ENCODE measurements at places on chromosomes 3 and 15. TPM values are rescaled to one million over a fixed set of nuclear protein-coding genes. Genes with fewer than 3 reads are reported as not detected.

Gene TMEM40
- total RNA-seq, result 0.29 TPM

Gene UBAP1L
- 0.59 TPM for total RNA-seq

Gene SCN11A
- total RNA-seq, result not detected

Gene CD200R1
- 0.09 TPM for total RNA-seq

Gene LHFPL4
- total RNA-seq, result 0.78 TPM

Gene SERINC4
- 0.05 TPM for total RNA-seq

Gene ROPN1B
- total RNA-seq, result not detected

Gene AMIGO3
- 1.4 TPM for total RNA-seq

Gene ADCY5
- total RNA-seq, result 0.38 TPM

Gene KBTBD13
- not detected for total RNA-seq

Gene QRICH1
- total RNA-seq, result 38.8 TPM

Gene PLCH1
- total RNA-seq, result 1.1 TPM

Gene CCR9
- total RNA-seq, result not detected

Gene IL17RD
- total RNA-seq, result 0.47 TPM

Gene CEP70
- total RNA-seq, result 6.0 TPM

Gene BUB1B
- total RNA-seq, result 30.7 TPM

Gene MKRN3
- total RNA-seq, result 2.0 TPM

Gene SCN5A
- total RNA-seq, result 0.70 TPM

Gene ADGRG7
- not detected for total RNA-seq

Gene AHSG
- 0.11 TPM for total RNA-seq

Gene MTFMT
- 28.1 TPM for total RNA-seq

Gene CYP8B1
- total RNA-seq, result not detected

Gene LRRC31
- total RNA-seq, result not detected

Gene SLC7A14
- not detected for total RNA-seq

Gene ZNF639
- 22.5 TPM for total RNA-seq

Gene USP13
- 11.0 TPM for total RNA-seq
